Stimulated activated CD8-positive, alpha-beta memory T cell treated with anti-CD3 and anti-CD28 coated beads, Interleukin-7, amount 100 ng/mL, for 4 hours (primary cell): ENCODE measurements at places on chromosomes 12 and 14.

GRCh38 chr12:131021154-131021541 lies 67.4 kb downstream of the ADGRD1 start:
- no peak for DNase-seq

- no peak for DNase-seq
Measured at GRCh38 chr12:14612898-14613445, 45.3 kb upstream of the PLBD1 start.

- DNase-seq: no peak
Measured at GRCh38 chr12:93016752-93017350, 87.8 kb upstream of the EEA1 start.

- DNase-seq: no peak
Measured at GRCh38 chr14:68679746-68680467, 113.0 kb downstream of the ZFP36L1 start.

DNA sequence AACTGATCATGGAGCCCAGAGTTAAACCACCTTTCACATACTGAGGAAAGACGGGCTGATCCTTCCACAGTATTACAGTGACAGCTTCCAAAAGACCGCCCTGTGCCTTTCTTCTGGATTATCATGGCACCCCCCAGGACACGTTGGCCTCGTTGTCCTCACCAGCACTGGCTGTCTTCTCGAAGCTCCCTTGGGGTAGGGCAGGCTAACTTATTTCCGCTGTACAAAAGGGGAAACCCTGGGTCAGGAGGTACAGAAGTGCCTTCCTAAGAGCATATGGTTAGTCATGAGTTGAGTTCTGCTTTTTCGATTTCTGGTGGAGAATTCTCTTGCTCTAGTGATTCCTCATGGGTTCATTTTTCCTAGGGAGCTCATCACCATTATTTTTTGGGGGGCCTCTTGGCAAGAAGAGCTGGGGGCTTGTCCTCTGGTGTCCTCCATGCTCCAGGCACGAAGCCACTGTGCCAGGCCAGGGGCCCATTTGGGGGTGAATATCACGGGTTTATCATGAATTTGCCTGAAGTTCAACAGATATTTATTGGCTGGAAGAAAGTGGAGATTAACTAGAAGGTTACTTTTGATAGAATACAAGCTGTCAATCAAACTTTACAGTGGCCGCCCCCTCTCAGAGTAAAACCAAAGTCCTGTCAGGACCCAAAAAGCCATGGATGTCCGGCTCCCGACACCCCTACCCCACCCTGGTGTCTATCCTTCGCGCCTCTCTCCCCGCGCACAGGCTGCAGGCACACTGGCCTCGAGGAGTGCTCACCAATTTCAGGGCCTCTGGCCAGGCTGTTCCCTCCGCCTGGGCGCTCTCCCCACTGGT lies 8.8 kb upstream of the TRAF3 start:
- DNase-seq: no peak

- no peak for DNase-seq
Measured at GRCh38 chr12:103462675-103463074, 33.1 kb downstream of the C12orf42 start.

GRCh38 chr12:25904442-25904841 lies 54.0 kb upstream of the RASSF8 start:
- no peak for DNase-seq

- no peak for DNase-seq
Measured at GRCh38 chr12:115227137-115227615, 543.2 kb upstream of the TBX3 start.

DNA sequence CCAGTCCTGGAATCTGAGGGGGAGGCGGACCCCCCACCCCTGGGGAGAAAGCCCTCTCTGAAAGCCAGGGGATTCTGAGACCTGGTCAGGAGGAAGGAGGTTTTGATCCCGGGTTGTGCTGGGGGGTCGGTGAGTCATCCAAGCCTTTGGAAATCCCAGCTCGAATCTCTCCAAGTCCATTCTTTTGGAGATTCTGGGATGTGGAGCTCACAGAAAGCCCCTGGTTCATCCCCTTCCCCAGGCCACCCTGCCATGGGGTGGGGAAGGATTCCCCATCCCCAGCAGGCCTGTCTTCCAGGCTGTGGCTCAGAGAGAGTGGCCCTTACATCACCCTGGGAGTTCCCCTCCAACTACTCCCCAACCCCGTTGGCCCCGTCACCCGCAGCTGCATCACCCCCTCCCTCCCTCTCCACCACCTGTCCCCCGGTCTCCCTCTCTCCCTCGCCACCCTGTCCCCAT lies 14.3 kb downstream of the EXOC3L4 start:
- no peak for DNase-seq

DNA sequence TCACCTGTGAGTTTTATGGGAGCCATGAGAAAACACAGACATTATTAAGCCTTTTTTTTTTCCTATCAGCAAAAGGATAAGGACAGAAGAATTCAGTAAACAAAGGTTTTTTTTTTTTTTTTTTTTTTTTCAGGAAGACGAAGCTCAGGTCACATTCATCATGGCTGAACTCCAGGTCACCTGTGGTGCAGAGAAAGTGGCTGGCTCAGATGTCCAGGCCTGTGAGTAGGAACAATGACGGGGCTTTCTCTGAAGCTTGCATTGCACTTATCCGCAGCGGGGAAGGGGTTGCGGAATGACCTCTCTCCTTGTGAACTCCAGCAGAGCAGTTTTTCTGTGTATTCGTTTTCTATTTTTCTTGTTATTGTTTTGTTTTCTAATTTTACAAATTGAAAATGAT lies 759.6 kb upstream of the TMEM132C start:
- no peak for DNase-seq

- DNase-seq: no peak
Measured at GRCh38 chr12:57173089-57173488, 25.7 kb upstream of the LRP1-AS start.

GRCh38 chr14:60331201-60332045 lies 82.4 kb downstream of the PPM1A start:
- DNase-seq: peak; percentile 60
